ENCODE measurements at places on chromosomes 12 and 14.

DNA sequence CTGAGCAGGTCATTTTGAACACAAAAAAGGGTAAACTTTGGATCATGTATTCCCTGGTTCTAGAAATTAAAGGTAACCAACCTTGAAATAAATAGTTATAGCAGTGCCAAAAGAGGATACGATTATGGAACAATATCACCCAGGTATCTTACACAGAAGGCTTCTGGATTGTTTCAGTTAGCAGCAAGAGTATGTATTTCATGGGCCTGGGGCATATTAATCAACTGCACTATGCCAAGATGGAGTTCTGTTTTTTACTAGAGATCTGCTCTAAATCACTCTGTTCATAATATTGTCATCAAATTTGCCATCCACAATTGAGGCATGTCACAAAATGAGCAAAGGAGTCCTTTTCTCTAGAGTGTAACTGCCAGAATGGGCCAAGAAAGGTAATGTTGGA lies 357.1 kb downstream of the RAD51B start:
- DNase-seq, result no peak

DNA sequence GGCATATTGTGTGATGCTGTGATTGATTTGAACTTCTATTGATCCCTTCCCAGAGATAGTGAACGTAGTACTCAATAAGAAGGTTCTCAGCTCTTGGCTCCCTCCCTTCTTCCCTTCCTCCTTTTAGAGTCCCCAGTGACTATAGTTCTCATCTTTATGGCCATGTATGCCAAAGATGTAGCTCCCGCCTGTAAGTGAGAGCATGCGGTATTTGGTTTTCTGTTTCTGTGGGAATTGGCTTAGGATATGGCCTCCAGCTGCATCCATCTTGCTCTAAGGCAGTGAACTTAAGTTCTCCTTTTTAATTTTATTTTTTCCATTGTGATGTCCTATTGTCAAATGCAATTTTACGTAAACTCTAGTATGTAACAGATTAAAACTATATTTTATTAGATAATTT lies 109.5 kb downstream of the AEBP2 start:
- no peak for DNase-seq

GRCh38 chr14:93582516-93582915 lies 151.8 kb downstream of the UNC79 start:
- DNase-seq, result no peak

GRCh38 chr12:49806321-49806813 lies 21.8 kb downstream of the NCKAP5L start:
- DNase-seq, result no peak

DNA sequence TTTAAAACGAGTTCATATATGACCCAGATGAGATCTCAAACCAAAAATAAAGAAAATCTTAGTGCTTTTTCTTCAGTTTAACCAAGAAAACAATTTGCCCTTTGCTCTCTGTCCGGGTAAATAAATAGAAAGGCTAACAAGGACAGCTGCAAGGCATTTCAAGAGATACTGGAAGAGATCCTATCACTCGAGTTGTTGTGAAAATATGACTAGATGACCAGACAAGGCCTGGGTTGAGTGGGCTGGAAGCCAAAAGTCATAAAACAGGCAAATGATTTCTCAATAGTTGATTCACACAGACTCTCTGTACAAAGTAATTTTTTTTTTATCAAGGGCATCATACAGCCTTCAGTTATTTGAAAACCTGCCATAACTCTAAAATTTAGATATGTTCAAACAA lies 55.9 kb upstream of the AVPR1A start:
- DNase-seq, result no peak

GRCh38 chr14:103749452-103749851 lies 33.8 kb downstream of the ZFYVE21 start:
- no peak for DNase-seq

DNA sequence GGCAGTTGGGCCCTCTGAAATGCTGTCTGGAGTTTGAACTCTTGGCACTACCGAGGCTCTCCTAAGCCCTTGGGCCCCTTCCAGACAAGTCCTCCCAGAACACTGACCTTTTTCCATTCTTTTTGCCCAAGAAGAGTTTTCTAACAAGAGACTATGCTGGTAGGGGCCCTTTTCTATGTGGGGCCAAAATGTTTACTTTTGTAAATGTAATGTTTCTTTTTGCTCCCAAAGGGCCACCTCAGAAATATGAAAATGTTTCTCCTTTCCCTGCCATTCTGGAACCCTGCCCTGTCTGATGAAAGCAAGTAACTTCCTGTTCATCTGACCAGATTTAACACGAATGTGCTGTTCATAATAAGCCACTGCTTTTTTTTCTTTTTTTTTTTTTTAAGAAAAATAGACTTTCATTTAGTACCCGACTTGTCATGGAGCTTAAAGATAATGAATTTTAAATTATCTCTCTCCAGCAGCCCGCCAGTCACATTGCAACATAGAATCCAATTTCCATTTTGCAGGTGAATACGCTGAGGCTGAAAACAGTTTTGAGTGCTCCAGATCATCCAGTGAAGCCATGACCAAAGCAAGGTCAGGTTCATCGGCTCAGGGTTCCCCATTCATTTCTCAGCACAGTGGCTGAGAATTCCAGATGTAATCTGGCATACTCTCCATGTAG lies 169.9 kb downstream of the DPF3 start:
- DNase-seq, result no peak

DNA sequence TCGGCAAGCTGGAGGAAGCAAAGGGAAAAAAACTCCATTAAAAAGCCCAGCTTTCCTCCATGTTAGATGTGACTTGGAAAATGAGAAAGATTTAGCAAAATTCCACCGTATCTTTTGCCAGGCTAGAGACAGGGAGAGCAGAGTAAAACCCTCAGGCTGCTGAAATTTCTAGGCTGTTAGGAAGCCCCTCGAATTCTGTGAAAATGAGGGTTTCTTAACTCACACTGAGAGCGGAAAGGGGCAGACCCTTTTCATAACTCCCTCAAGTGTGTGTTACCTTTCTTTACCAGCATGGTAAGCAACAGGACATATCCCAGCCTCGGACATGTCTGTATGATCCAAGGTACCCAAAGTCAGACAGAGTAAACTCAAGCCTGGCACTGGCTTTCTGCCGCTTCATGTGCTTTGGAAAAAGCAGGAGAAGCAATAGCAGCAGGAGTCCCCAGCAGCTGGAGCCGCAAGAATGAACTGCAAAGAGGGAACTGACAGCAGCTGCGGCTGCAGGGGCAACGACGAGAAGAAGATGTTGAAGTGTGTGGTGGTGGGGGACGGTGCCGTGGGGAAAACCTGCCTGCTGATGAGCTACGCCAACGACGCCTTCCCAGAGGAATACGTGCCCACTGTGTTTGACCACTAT lies at the start of gene RHOJ:
TSS of gene RHOJ (plus strand) at position 37 of the 637 bp plus-strand sequence. CDS start at position 464, 427 bp downstream.
- DNase-seq, result no peak

- no peak for DNase-seq
These were observed 69.4 kb downstream of the IRF2BPL start for GRCh38 chr14:76958980-76959710.

DNA sequence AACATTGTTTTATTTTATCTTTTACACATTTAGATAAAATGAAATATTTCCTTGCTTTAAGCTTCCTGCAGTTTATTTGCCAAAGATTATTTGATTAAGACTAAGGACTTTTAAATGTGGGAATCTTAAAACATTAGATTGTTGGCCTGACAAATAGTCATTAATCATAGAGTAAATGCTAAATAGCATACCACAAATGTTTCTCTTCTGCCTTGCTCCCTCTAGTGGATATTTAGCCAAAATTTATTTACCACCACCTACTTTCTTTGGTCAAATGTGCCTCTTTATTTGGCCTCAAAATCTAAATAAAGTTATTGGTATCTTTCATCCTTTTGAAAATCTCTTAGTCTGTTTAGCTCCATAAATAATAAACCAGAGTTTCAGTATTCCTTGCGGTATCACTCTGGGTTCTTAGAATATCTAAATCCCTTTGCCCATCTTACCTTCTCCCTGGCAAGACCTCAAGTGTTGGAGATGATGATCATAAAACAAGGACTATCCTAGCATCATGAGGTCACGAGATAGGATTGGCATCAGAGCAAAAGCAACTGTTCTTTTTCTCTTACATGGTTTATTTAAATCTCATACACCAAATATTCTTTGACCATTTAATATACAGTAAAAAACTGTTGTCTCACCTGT lies 150.6 kb upstream of the AEBP2 start:
- no peak for DNase-seq

GRCh38 chr12:64252681-64253080 lies 30.6 kb upstream of the KICS2 start:
- no peak for DNase-seq

GRCh38 chr12:50979369-50980052 lies 27.2 kb downstream of the HIGD1C start:
- DNase-seq, result no peak

- no peak for DNase-seq
These were observed 226.9 kb upstream of the CRY1 start for GRCh38 chr12:107320033-107320928.

GRCh38 chr12:113408756-113409298 lies 5.1 kb upstream of the SDS start:
- no peak for DNase-seq

DNA sequence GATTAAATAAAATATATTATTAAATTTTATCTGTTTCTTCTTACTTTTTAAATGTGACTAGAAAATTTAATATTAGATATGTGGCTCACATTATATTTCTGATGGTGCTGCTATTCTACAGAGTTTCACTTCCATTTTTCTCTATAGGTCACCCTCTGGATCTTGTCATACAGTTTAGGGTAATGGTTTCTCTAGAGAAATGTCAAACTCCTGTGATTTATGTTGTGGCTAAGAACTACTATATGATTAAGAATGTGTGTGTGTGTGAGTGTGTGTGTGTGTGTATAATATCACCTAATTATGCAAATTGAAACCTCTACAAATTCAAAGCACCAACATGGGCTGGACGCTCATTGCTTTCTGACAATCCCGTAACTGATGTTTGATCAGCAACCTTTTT lies 325.9 kb downstream of the ADAMTS20 start:
- DNase-seq, result no peak

DNA sequence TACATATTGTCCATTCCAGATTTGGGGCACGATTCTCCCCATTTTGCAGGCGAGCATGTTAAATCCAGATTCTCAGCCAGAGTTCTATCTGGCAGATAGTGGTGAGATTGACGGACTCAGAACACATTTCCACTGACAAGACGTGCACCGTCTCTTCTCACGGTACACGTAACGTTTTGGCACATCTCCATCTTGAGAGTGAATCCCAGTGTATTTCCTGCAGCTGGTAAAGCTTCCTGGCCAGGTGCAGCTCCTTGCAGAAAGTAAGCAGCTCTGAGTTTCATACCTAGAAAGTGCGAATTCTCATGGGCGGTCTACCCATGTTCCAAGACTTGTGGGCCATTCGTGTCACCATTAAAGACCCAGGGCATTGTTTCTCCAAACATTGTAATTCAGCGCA lies 102.6 kb downstream of the TSPAN9 start:
- no peak for DNase-seq

- no peak for DNase-seq
These were observed 5.7 kb downstream of the CRADD start for GRCh38 chr12:93682846-93683261.

DNA sequence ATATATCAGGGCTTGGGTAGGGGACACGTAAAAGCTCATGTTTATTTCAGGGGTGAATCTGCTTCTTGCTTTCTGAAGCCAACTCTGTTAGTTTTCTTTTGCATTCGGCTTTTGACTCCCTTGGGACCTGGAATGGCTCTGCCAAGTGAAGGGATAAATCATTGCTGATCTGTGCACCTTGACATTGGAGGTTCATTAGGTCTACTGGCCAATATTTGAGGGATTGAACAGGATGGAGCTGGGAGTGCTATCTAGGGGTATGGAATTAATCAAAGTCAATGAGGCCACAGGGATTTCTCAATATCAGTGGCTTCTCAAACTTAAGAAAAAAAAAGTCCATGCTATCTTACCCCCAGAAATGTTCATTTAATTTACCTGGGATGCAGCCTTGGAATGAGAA lies 203.5 kb upstream of the RMST start:
- no peak for DNase-seq

GRCh38 chr12:42097971-42098370 lies 46.7 kb downstream of the GXYLT1 start:
- DNase-seq, result no peak

DNA sequence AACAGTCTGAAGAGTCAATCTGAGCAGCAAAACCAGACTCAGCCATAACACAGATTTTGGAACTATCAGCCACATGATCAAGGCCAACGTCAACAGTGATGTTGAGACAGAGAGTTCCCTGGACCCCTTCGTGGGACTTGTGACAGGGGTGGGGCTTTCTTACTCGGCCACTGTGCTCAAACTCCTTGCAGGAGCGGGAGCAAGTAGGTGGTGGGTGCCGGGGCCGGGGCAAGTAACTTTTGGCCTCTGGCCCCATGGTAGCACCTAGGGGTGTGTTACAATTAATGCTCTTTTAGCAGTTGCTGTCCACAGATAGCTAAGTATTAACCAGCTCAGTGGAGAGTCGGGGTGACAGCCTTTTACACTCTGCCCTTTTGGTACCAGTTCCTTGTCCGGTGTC lies 384.4 kb downstream of the NUAK1 start:
- no peak for DNase-seq

DNA sequence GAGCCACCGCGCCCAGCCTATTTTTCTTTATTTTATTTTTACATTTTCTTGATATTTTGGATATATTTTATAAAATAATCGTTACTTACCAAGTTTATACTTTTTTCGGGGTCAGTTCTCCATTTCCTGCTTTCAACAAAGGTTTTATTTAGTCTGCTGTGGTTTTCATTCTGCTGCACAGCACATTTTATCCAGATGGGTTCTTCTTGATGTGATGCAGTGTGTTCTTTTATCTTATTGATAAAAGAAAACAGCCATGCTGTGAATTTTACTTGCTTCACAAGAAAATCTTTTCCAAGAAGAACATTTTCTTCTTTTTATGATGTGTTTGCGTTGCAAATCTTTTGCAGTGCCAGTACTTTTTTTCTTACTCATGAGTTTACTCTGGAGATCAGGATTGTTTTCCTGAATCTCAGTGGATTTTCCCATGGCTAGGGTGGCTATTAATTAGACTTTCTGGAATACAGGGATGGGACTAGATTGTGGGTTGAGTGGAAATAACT lies 192.5 kb downstream of the ADGRD1 start:
- no peak for DNase-seq

GRCh38 chr12:114750917-114751316 lies 66.9 kb upstream of the TBX3 start:
- DNase-seq, result no peak

DNA sequence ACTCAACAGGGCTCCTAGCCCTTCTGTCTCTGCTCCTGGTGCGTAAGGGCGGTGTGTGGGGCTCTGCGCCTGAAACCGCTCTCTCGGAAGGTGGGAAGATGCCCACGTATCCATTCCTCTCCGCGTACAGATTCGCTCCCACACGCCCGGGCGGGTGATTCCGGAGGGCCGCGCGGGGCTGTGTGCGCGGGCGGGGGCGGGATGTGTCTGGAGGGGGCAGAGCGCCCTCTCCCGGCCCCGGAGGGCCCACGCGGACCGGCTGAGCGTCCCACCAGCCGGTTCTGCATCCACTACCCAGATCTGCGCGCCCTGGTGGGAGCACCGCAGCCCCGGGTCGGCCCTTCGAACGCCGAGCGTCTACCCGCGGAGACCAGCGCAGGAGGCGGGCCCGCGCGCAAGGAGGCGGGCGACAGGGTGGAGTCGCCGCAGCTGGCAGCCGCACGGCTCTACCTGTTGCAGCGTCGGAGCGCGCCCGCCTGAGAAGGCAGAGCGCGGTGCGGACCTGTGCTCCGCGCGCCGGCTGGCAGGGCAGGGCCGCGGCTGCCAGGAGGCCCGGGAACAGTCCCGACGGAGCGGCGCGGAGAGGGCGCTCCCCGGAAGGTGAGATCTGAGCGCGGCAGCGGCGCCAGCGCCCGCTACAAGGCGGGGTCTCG lies 1.4 kb upstream of the KCNK13 start:
- peak; percentile 68 for DNase-seq

All from putamen (tissue), 1 donor.